Adipocyte (in vitro differentiated cells): ENCODE measurements at places on chromosomes 7 and 10.

DNA sequence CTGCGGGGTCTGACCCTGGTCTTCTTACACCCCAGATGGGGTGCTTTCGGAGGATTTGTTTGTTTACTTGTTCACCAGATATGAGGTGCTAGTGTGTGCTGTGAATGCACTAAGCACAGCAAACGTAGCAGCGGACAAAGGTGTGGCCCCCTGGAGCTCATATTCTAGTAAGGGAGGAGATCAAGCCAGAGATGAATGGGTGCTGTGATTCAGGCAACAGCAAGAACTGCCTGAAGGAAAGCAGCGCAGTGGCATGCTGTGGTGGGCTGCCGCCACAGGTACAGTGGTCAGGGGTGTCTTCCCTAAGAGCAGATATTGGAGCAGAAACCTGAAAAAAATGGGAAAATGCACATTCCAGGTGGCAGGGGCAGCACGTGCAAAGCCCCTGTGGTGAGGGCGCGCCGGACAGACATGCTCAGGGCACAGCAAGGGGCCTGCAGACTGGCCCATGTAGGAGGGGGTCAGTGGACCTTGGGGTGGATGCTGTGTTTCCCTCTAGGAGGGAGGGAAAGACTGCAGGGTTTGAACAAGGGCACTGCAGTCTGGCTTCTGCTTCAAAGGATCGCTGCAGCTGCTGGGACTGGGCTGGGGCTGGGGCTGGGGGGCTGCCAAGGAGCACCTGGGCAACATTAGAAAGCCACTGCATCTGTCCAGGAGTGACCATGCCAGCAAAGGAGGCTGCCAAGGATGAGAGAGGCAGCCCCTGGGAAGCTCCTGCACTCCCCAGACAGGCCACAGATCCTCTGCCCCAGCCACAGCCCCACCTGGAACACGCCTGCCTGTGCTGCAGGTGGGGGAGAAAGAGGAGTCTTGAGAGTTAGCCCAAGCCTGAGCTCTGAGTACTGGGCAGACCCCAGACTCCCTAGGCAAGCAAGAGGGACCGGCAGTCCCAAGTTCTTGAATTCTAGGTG is 927 bp upstream of the DEPP1 start:
- no peak for DNase-seq

DNA sequence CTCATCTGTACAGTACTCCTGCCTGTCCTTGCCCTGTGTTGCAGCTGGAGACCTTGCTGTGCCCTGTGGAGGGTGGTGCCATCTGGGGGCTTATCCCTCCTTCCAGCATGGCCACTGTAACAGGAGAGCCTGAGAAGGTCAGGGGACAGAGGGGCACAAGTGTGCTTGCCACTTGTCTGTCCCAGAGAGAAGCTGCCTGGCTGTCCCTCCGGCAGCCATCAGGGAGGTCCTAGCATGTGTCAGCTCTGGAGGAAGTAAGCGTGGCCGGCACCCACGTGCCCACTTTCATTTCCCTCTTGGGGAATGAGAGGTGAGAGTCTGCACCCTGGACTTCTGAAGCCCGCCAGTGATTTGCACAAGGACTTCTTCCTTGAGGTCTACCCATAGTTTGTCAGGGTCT is 97.0 kb upstream of the PPIF start:
- no peak for DNase-seq

GRCh38 chr10:53006663-53007526 is 234.3 kb upstream of the MBL2 start:
- no peak for DNase-seq

DNA sequence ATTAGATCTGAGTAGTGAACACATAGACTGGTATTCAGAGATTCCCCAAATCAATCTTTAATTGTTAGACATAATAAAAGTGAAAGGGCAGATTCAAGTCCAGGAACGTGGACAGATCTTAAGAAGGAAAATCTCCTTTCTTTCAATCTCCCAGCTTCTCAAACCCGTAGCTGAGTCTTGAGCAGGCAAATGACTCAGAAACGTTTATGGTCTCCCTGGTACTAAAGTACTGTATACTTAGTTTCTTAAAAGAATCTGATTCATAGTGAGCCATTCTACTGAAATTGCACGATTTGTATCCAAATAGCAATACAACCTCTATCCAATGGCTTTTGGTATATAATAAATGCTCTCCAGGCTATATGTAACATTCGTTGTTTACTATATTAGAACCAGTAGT is 140.4 kb upstream of the RHEB start:
- DNase-seq, result no peak

GRCh38 chr10:5163487-5163886 is 21.5 kb downstream of the AKR1C8 start:
- no peak for DNase-seq

- no peak for DNase-seq
Observed at GRCh38 chr7:65980478-65981250, 1.3 kb downstream of the GUSB start.

GRCh38 chr7:50729962-50730361 is 52.7 kb downstream of the GRB10 start:
- peak; percentile 24 for DNase-seq

DNA sequence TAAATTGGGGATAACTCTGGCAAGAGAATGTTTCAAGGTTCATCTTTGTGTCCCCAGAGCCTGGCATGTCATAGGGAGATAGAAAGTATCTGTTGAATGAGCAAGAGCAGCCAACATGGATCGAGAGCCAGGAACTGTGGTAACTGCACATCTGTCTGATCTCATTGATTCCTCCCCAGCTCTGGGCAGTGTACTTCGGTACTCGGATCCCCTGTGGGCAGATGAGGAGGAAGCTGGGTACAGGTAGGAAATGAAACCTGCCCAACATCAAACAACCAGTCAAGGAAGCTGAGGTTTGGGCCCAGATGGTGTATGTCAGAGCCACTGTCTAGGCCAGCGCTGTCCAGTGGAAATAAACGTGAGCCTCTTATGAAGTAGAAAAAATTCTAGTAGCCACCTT is 76.4 kb downstream of the GRK5 start:
- no peak for DNase-seq

DNA sequence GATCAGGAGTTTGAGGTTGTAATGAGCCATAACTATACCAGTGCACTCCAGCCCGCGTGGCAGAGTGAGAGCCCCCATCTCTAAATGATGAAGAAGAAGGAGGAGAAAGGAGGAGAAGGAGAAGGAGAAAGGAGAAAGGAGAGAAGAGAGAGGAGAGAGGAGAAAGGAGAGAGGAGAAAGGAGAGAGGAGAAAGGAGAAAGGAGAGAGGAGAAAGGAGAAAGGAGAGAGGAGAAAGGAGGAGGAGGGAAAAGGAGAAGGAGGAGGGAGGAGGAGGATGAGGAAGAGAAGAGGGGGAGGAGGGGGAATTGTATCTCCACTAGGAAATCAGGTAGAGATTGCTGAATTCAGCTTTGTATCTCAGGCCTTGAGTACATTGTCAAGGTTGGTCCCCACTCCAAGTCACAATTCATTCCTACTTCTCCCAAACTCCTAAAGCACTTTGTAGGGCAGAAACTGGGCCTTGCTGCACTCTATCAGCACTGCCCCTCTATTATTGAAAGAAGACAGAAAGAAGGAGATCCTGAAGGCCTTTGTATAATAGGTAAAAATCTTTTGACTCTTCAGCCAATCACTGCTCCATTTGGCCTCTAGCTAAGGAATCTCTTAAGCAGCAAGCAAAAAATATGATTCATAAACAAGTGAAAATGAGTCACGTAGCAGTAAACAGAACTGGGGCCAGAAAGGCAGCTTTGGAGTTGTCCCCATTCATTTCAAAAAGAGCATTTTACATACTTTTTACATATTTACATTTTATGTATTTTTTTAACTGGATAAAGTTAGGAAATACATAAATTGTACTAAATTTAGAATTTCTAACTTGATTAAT is 178.0 kb downstream of the IMMP2L start:
- peak; percentile 70 for DNase-seq

GRCh38 chr10:91941426-91941825 is 17.9 kb downstream of the BTAF1 start:
- no peak for DNase-seq
